Stimulated activated CD8-positive, alpha-beta memory T cell treated with anti-CD3 and anti-CD28 coated beads, Interleukin-7, amount 100 ng/mL, for 24 hours (primary cell): ENCODE measurements at places on chromosomes 11 and 22.

- no peak for DNase-seq
Observed at GRCh38 chr11:61369372-61370348, 7.5 kb downstream of the TMEM138 start.

GRCh38 chr22:38490915-38491314, 15.2 kb downstream of the DDX17 start:
- DNase-seq, result no peak

- DNase-seq, result no peak
Observed at GRCh38 chr22:42180349-42180842, 49.8 kb upstream of the CYP2D6 start.

- no peak for DNase-seq
Observed at GRCh38 chr22:38111925-38112355, 1.5 kb upstream of the BAIAP2L2 start.

- DNase-seq, result no peak
Observed at GRCh38 chr11:86210898-86211297, 33.7 kb upstream of the EED start.
